ENCODE measurements at places on chromosomes 2 and 18. TPM values are rescaled to one million over a fixed set of nuclear protein-coding genes. Genes with fewer than 3 reads are reported as not detected.

GRCh38 chr18:48713309-48713708 lies 174.5 kb downstream of the CTIF start:
- H3K27me3 ChIP-seq = no peaks in the 10 kb centered on the region
- peak; percentile 32 for DNase-seq
- no peak overlapping the region for H3K4me3 ChIP-seq
- no peak overlapping the region for H3K27ac ChIP-seq
- H3K4me1 ChIP-seq = peaks cover 18% of the 10 kb centered on the region

GRCh38 chr2:26568076-26568890 lies 72.9 kb downstream of the CIB4 start:
- H3K4me1 ChIP-seq = no peaks in the 10 kb centered on the region
- H3K36me3 ChIP-seq = no peaks in the 10 kb centered on the region
- H3K4me3 ChIP-seq = no peak overlapping the region
- DNase-seq = no peak
- H3K27me3 ChIP-seq = peaks cover 51% of the 10 kb centered on the region
- no peak overlapping the region for H3K27ac ChIP-seq

- peak overlapping the region; percentile 99 for H3K4me3 ChIP-seq
- H3K27me3 ChIP-seq = no peaks in the 10 kb centered on the region
- DNase-seq = no peak
- H3K36me3 ChIP-seq = no peaks in the 10 kb centered on the region
- H3K4me1 ChIP-seq = no peaks in the 10 kb centered on the region
- H3K27ac ChIP-seq = peak overlapping the region; percentile 78
Observed at GRCh38 chr2:95122197-95122551, 566 bp upstream of the MRPS5 start.

- H3K27ac ChIP-seq = no peak overlapping the region
- no peak overlapping the region for H3K4me3 ChIP-seq
- no peaks in the 10 kb centered on the region for H3K36me3 ChIP-seq
- no peaks in the 10 kb centered on the region for H3K4me1 ChIP-seq
- no peaks in the 10 kb centered on the region for H3K27me3 ChIP-seq
- DNase-seq = peak; percentile 37
Observed at GRCh38 chr2:28142386-28142785, 250.3 kb upstream of the FOSL2 start.

- no peak overlapping the region for H3K4me3 ChIP-seq
- no peak overlapping the region for H3K27ac ChIP-seq
- H3K27me3 ChIP-seq = no peaks in the 10 kb centered on the region
- H3K36me3 ChIP-seq = no peaks in the 10 kb centered on the region
Observed at GRCh38 chr2:124283096-124283495, 258.0 kb downstream of the CNTNAP5 start.

DNA sequence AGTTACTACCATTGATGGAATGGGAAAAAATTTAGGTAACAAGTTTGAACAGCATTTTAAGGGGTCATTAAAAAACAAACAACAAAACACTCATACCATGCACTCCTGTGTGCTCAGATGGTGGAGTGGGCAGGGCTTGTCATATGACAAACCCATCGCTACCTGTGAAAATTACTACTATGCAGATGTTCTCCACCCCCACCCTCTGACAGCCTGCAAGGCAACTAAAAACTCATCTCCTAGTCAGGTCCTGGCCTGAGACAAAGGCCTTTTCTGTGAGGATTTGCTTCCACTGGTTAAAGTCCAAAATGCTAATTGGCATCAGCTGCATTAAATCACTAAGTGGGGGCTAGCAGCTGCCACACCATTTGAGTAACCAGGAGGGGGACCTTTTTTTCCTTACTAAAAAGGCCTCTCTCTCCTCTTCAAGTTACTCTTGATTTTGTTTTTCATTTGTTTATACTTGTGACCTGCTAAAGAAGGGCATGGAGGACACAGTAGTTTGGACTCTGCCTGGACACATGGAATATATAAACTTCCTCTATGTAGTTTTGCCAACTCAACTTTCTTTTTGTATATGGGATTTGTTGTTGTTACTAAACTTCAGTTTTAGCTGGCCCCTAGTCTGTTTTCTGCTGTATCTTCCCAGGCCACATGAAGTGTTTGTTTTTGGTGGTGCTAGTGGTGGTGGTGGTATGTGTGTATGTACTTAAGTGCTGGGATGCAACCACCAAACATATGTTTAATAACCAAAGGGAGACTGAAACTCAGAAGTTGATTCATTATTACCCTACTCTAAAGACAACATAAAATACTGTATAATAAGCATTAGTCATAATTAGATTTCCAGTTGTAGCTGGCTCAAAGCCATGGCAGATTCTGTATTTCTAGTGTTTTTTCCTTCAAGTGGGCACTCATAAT lies 121.3 kb downstream of the MAP4K4 start:
- H3K27me3 ChIP-seq = no peaks in the 10 kb centered on the region
- H3K27ac ChIP-seq = peak overlapping the region; percentile 6
- H3K4me1 ChIP-seq = peaks cover 9% of the 10 kb centered on the region
- no peaks in the 10 kb centered on the region for H3K36me3 ChIP-seq
- DNase-seq = peak; percentile 31

DNA sequence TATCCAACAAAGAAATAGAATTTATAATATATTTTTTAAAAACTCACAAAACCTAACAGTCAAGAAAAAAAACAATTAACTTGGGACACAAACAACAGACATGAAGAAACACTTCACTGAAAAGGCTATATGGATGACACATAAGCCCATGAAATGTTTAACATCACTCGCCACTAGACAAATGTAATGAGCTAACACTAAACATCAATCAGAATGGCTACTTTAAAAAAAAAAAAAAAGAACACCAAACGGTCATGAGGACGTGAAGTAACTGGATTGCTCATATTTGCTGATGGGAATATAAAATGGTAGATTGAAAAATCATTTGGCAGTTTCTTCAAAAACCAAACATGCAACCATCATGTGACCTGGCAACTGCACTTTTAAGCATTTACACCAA lies 97.3 kb upstream of the RGPD4 start:
- no peaks in the 10 kb centered on the region for H3K36me3 ChIP-seq
- no peak for DNase-seq
- H3K4me1 ChIP-seq = no peaks in the 10 kb centered on the region

GRCh38 chr2:212078103-212078502 lies 460.5 kb downstream of the ERBB4 start:
- H3K36me3 ChIP-seq = no peaks in the 10 kb centered on the region
- H3K4me1 ChIP-seq = no peaks in the 10 kb centered on the region
- H3K27ac ChIP-seq = no peak overlapping the region
- no peak for DNase-seq
- no peak overlapping the region for H3K4me3 ChIP-seq

DNA sequence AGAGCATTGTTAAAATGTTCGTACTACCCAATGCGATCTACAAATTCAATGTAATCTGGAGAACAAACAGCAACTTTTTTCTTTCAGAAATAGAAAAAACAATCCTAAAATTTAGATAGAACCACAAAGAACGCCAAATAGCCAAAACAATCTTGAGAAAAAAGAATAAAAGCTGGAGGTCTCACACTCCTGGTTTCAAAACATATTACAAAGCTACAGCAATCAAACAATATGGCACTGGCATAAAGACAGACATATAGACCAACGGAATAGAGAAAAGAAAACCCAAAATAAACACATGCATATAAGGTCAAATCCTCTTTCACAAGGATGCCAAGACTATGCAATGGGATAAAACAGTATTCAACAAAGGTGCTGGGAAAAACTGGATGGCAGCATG lies 74.5 kb downstream of the MAP4K3 start:
- no peak overlapping the region for H3K4me3 ChIP-seq
- no peak overlapping the region for H3K27ac ChIP-seq
- no peak for DNase-seq
- no peaks in the 10 kb centered on the region for H3K27me3 ChIP-seq
- H3K4me1 ChIP-seq = no peaks in the 10 kb centered on the region
- peaks cover 6% of the 10 kb centered on the region for H3K36me3 ChIP-seq

DNA sequence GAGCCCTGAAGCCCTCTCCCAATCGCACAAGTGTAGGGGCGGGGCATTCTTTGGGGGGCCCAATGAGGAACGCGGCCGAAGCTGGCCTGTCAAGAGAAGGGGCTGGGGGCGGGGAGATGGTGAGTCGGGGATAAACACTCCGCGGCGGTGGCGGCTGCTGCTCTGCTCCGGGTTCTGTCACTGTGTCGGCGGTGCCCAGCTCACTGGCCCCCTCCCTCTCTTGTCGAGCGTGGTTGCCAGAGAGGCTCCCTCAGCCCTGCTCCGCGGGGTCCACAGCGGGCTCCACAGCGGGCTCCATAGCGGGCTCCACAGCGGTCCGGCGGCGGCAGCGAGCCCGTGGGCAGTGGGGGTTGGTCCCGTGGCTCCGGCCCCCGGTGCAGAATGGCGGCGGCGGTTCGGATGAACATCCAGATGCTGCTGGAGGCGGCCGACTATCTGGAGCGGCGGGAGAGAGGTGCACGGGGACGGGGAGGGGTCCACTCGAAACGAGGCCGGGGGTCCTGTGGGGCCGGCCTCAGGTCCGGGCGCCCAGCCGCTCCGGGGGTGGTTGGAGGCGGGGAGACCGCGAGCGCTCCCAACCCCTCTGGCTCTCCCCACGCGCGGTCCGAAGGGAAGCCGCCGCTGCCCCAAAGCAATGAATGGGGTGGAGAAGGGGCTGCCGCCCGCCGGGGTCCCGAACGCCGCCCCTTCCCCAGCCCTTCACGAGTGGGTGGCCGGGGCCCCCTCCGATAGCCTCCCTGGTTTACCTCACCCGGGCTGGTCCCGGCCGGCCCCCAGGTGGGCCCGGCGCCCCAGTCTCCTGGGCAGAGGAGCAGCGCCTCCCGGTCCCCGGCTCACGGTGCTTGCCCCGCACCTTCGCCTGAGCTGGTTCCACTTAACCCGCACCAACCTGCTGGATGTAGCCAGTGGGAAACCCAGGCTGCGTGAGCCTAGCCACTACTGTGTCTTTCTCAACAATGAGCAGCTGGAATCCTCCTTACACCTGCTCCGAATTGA lies at the start of gene MXD1:
MXD1 (plus strand) TSS at position 160 of the 996 bp plus-strand sequence; CDS start at position 382, 222 bp downstream.
- no peaks in the 10 kb centered on the region for H3K4me1 ChIP-seq
- H3K27me3 ChIP-seq = no peaks in the 10 kb centered on the region
- peak within 1 kb of the TSS; percentile 100 for H3K27ac ChIP-seq

DNA sequence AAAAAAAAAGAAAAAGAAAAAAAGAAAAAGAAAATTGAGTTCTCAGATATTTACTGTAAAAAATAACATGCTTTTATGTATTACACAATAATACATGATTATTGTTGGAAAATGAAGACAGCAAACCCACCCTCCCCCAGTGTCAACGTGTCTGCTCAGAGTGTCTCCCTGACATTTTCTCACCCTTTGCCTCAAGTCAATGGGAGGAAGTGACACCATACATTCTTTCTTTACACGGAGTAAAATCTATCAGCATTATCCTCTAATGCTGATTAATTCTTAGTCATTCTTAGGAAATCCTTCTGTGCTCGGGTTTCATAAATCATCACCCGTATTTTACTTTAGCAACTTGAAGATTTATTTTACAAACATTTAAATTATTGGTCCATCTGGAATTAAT lies 32.0 kb downstream of the CTAGE1 start:
- no peak overlapping the region for H3K27ac ChIP-seq
- no peaks in the 10 kb centered on the region for H3K27me3 ChIP-seq
- no peaks in the 10 kb centered on the region for H3K36me3 ChIP-seq
- DNase-seq = no peak
- no peaks in the 10 kb centered on the region for H3K4me1 ChIP-seq

- H3K27me3 ChIP-seq = no peaks in the 10 kb centered on the region
- no peaks in the 10 kb centered on the region for H3K4me1 ChIP-seq
- no peak for DNase-seq
Observed at GRCh38 chr2:210049831-210050230, 47.4 kb downstream of the RPE start.

DNA sequence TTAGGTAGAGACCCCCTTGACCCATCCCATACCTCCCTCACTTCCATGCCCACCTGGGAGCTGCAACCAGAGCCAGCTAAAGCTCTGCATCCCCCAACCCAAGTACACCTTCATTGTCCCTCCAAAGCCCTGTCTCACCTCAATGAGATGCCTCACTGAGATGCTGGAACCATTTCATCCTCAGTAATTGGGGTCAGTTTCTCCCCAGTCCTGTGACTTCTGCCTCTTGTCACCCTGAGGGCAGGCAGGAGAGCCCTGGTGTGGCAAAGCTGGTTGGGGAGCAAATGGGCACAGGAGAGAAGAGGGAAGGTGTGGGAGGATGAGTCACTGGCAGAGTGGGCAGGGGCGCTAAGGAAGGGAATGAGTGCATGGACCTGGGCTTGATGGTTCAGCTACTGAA lies 27.9 kb upstream of the NT5DC4 start:
- H3K36me3 ChIP-seq = no peaks in the 10 kb centered on the region
- no peak overlapping the region for H3K4me3 ChIP-seq
- no peaks in the 10 kb centered on the region for H3K27me3 ChIP-seq
- DNase-seq = no peak

GRCh38 chr2:6524691-6525474 lies 340.8 kb downstream of the CMPK2 start:
- no peaks in the 10 kb centered on the region for H3K27me3 ChIP-seq
- no peak for DNase-seq

DNA sequence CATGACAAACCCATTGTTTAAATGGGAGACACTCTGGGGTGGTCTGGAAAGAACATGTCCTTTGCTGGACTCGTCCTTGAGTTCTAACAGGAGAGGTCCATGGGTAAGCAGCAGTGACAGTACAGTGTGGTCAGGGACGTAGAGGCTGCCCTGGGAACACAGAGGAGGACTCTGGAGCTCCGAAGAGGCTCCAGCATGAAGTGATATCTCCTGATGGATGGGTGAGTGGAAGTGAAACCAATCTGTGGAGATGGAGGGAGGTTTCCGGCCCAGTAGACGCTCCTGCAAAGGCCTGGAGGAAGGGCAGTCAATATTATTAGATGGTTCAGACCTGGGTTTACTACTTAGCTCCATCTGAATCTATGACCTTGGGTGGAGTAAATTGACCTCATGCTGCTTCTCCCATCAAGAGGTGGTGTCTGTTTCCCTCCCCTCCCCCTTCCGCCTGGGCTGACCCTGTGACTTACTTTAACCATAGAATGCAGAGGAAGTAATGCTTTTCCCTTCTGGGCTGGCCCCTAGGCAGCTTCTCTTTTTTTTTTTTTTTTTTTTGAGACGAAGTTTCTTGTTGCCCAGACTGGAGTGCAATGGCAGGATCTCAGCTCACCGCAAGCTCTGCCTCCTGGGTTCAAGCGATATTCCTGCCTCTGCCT lies 2.3 kb upstream of the TFCP2L1 start:
- no peak for DNase-seq
- peaks cover 8% of the 10 kb centered on the region for H3K4me1 ChIP-seq
- no peaks in the 10 kb centered on the region for H3K36me3 ChIP-seq
- no peak overlapping the region for H3K27ac ChIP-seq
- H3K27me3 ChIP-seq = peaks cover 40% of the 10 kb centered on the region

The CFAP65 gene
- polyA plus RNA-seq = 3.4 TPM

The IL1F10 gene
- polyA plus RNA-seq = not detected

The RNF152 gene
- 3.2 TPM for polyA plus RNA-seq

The HRH4 gene
- 0.19 TPM for polyA plus RNA-seq

The RBKS gene
- polyA plus RNA-seq = 30.4 TPM

The G6PC2 gene
- 0.19 TPM for polyA plus RNA-seq

The HOXD3 gene
- polyA plus RNA-seq = 3.9 TPM

The RAPGEF4 gene
- polyA plus RNA-seq = 9.4 TPM

The LYG2 gene
- 0.16 TPM for polyA plus RNA-seq

The FOXI3 gene
- polyA plus RNA-seq = not detected

Data from large intestine (tissue), 12 donors.